ENCODE measurements at places on chromosomes 12 and 14. TPM values are rescaled to one million over a fixed set of nuclear protein-coding genes. Genes with fewer than 3 reads are reported as not detected.

DNA sequence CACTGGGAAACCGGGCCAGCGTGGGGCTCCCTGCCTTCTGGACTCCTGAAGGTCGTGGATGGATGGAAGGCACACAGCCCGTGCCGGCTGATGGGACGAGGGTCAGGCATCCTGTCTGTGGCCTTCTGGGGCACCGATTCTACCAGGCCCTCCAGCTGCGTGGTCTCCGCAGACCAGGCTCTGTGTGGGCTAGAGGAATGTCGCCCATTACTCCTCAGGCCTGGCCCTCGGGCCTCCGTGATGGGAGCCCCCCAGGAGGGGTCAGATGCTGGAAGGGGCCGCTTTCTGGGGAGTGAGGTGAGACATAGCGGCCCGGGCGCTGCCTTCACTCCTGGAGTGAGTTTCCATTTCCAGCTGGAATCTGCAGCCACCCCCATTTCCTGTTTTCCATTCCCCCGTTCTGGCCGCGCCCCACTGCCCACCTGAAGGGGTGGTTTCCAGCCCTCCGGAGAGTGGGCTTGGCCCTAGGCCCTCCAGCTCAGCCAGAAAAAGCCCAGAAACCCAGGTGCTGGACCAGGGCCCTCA is 26.9 kb downstream of the HIP1R start:
- no peak for DNase-seq

- DNase-seq = no peak
These were observed 51.7 kb upstream of the CCDC196 start for GRCh38 chr14:66434464-66434863.

DNA sequence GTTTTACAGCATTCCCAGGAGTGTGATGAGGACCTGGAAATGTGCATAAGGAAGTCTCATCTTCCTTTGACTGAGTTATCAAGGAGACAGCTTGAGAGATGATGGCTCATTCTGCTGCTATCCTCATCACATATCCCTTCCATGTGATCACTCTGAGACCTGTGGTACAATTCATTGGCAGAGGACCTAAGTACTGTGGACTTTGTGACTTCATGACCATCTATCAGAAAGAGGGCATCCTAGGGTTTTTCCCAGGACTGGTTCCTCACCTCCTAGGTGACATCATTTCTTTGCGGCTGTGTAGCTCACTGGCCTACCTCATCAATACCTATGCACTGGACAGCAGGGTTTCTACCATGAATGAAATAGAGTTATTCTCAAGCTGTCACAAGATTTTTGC is 172.1 kb upstream of the PLEKHG7 start:
- no peak for DNase-seq

CD163L1 gene
- 11.2 TPM for total RNA-seq

DNA sequence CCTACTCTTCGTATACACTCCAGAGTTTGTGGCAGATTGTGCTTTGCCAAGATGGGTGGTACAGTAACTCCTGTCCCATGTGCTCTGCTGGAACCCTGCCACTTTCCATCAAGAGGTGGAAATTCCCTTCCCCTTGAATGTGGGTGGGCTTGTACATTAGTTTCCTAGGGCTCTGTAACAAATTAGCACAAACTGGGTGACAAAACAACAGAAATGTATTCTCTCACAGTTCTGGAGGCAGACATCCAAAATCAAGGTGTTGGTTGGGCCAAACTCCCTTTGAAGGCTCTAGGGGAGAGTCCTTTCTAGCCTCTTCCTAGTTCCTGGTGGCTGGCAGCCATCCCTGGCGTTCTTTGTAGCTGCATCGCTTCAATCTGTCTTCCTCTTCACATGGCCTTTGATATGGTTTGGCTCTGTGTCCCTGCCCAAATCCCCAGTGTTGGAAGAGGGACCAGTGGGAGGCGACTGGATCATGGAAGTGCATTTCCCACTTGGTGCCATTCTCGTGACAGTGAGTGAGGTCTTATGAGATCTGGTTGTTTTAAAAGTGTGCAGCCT is 117.5 kb downstream of the VRK1 start:
- no peak for DNase-seq

KRT3 gene
- not detected for total RNA-seq
